ENCODE measurements at places on chromosomes 5 and 9. TPM values are rescaled to one million over a fixed set of nuclear protein-coding genes. Genes with fewer than 3 reads are reported as not detected.

Gene ADGRD2
- not detected for total RNA-seq

DNA sequence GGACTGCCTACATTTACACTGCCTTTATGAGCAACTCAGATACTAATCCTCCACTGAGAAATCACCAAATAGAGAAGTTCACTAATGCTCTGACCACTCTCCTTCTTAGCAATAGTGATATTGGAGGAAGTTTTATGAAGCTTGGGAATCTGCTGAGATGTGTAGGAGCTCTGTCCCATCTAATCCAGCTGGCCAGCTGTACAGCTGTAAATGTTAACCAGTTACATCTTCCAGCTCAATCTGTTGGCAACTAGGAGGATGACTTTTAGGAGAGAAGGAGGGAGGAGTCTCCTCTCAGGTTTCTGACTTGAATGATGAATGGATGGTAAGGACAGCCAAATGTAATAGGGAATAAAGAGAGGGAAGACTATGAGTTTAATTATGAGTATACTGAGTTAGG lies 36.3 kb upstream of the LRRC19 start:
- H3K36me3 ChIP-seq: peaks cover 4% of the 10 kb centered on the region
- no peak overlapping the region for H3K27ac ChIP-seq
- H3K27me3 ChIP-seq: no peaks in the 10 kb centered on the region
- no peak overlapping the region for H3K4me3 ChIP-seq
- no peaks in the 10 kb centered on the region for H3K4me1 ChIP-seq

Gene MARVELD2
- total RNA-seq: 0.19 TPM

DNA sequence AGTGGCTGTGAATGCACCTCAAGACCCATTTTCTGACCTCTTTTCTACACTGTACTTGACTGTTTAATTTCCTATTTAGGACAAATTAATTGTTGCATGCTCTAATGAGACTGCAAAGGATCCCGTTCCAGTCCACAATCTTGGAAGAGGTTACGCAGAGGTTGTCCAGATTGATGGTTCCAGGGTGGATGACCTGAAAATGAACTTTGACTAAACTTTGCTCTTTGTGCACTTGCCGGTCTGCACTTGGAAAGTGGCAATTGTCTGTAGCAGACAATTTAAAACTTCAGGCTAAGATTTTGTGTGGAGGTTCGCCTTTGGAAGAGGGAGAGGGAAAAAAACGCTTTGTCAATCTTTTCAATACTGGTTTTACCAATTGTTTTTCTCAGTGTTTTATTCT lies 267.8 kb downstream of the TMEM161B start:
- H3K36me3 ChIP-seq: no peaks in the 10 kb centered on the region
- no peak for DNase-seq
- H3K4me3 ChIP-seq: no peak overlapping the region
- H3K27ac ChIP-seq: no peak overlapping the region

DNA sequence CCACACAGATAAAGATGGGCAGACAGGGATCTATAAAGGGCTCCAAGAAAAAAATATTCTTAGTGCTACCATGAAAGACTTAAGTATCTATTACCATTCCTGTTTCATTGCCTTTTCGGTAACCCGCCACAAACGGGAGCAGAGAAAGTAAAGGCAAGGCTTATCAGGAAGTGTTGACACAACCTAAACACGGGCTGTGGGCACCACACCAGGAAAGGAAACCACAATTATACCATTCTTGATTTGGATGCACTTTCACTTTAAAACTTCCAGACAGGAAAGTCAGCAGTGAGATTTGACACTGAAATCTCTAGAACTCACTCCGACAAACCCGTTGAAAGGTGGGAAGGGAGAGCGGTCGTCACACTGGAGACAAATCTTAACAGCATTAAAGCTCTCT lies 6.5 kb downstream of the TLE1 start:
- no peak for DNase-seq
- peak overlapping the region; percentile 38 for H3K4me3 ChIP-seq
- peaks cover 56% of the 10 kb centered on the region for H3K4me1 ChIP-seq
- peaks cover 17% of the 10 kb centered on the region for H3K36me3 ChIP-seq
- H3K27me3 ChIP-seq: no peaks in the 10 kb centered on the region
